ENCODE measurements at places on chromosomes 11 and 22. TPM values are rescaled to one million over a fixed set of nuclear protein-coding genes. Genes with fewer than 3 reads are reported as not detected.

The RTL10 gene
- 26.2 TPM for total RNA-seq

The LRRC74B gene
- not detected for total RNA-seq

The PDXP gene
- 54.0 TPM for total RNA-seq

The CD3D gene
- total RNA-seq, result not detected

The PACSIN2 gene
- total RNA-seq, result 38.5 TPM

The MPZL3 gene
- total RNA-seq, result 6.9 TPM

The RFPL3 gene
- not detected for total RNA-seq

The CCDC157 gene
- 3.3 TPM for total RNA-seq

The DTX4 gene
- total RNA-seq, result 9.4 TPM

The TEF gene
- total RNA-seq, result 7.0 TPM

The CDC42EP2 gene
- 1.7 TPM for total RNA-seq

The CYP2D6 gene
- 4.5 TPM for total RNA-seq

The GRK3 gene
- total RNA-seq, result 39.3 TPM

The CFAP300 gene
- not detected for total RNA-seq

The ZNF214 gene
- not detected for total RNA-seq

The TNNT3 gene
- total RNA-seq, result 4.7 TPM

The SAA1 gene
- total RNA-seq, result not detected

The CNGA4 gene
- 0.97 TPM for total RNA-seq

The TECTA gene
- total RNA-seq, result 0.48 TPM

The IL17REL gene
- not detected for total RNA-seq

The CD3E gene
- total RNA-seq, result 2.0 TPM

The OLFML1 gene
- total RNA-seq, result not detected

The OR51B4 gene
- total RNA-seq, result not detected

The TSPAN32 gene
- total RNA-seq, result 1.5 TPM

The FGF19 gene
- total RNA-seq, result not detected

The OR51A2 gene
- not detected for total RNA-seq

The MAPK8IP2 gene
- 1.5 TPM for total RNA-seq

The IFITM1 gene
- 72.4 TPM for total RNA-seq

The CBLIF gene
- total RNA-seq, result not detected

The EWSR1 gene
- total RNA-seq, result 333 TPM

The CHRM1 gene
- total RNA-seq, result not detected

The RASSF10 gene
- total RNA-seq, result not detected

All from OCI-LY7 (cell line).